AG08395 (cell line): ENCODE measurements at places on chromosomes 12 and 14.

- no peak for DNase-seq
Measured at GRCh38 chr12:3225154-3225795, 148.1 kb downstream of the TSPAN9 start.

DNA sequence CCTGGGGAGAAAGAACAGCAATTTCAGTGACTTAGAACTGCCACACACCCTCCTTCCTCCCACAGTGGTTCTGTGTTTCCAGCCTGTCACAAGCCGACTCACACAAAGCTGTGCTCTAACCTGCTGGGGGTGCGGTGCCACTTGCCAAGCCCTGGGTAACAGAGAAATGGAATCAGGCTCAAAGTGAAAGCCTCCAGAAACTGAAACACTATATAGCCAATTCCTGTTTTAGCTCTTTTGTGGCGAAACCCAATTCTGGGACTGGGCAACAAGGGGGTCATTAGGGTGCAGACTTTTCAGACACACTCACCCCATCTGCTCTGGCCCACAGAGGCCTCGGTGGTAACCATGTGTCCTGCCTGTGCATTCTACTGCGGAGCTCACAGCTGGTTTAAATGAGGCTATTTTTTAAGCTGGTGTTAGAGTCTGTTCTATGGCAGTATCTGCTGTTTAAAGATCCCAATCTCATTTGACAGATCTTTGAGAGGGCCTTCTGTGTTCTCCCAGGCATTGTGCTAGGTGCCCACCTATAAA, 15.2 kb upstream of the ACTR6 start:
- DNase-seq: peak; percentile 17

DNA sequence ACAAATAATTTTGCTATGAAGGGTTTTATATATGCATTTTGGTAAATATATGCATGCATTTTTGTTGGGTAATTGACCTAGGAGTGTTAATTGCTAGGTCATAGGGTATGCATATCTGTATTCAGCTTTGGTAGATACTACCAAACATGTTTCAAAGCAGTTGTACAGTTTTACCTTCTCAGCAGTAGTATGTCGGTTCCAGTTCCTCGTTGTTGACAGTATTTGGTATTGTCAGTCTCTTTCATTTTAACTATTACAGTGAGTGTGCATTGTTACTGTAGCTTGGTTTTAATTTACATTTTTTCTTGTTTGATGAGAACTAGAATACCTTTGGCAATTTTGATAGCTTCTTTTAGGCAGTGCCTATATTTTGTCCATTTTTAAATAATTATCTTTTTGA, 98.9 kb downstream of the ARID2 start:
- no peak for DNase-seq

GRCh38 chr12:49568442-49569162, 660 bp upstream of the MCRS1 start:
- no peak for DNase-seq

GRCh38 chr12:79706676-79707075, 15.9 kb upstream of the PAWR start:
- no peak for DNase-seq

DNA sequence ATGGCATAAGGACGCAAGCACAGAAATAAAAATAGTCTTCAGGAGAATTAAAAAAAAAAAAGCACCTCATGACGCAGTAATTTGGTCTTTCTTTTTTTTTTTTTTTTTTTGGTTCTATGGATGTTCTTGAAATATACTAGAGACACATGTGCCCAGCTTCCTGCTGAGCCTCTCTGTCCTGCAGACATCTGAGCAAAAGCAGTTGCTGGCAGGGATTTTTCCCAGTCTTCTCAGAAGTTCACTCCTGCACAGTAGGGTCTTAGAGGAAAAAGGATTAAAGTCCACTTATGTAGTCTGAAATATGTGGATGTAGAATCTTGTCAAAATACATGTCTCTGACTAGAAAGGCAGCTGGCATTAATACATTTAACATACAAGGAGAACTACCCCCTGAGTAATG, 1888.1 kb upstream of the SEL1L start:
- no peak for DNase-seq
